ENCODE measurements at places on chromosomes 12 and 14.

DNA sequence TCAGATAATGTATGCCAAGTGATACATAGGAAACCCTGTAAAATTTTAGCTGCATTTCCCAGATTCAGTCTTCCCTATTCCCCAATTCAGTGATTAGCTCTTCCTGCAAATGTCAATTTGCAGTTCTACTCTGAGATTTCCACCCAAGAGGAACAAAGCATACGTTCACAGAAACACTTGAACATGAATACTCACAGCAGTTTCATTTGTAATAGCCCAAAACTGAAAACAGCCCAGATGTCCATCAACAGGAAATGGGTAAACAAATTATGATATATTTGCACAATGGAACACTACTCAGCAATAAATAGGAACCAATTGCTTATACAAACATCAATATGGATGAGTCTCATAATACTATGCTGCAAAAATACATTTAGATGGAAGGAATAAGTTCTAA is 194.2 kb downstream of the GXYLT1 start:
- no peak for DNase-seq

DNA sequence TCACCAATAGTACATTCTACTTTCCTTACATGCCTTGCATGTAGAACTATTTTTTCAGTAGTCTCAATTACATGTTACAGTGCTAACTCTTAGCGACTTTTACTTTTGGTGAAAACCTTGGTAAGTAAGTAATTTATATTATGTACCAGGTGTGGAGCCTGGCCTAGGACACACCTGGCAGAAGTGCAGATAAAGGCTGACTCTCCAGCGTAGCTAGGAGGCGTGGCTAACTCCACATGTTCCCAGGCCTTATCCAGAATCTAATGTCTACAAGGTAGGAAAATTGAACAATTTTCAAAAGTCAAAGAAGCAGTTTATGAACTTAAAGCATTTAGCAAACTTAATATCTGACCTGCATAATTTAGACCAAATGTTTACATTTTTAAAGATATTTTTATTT is 157.4 kb downstream of the DHRS2 start:
- no peak for DNase-seq

GRCh38 chr14:49451938-49452337 is 134.2 kb downstream of the RPS29 start:
- DNase-seq = no peak

GRCh38 chr12:24480766-24481449 is 468.0 kb downstream of the BCAT1 start:
- no peak for DNase-seq

DNA sequence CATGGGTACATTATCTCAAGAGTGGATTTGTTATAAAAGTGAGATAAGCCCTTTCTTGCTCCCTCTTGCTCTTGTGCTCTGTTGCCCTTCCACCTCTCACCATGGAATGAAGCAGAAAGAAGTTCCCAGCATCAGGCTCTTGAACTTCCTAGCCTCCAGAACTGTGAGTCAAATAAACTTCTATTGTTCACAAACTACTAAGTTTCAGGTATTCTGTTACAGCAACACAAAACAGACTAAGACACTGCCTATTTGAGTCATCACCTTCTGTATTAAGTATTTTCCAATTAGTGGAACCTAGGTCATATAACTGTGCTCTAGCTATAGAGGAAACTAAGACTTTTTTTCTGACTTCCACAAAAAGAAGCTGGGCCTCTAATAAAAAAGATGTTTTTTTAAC is 201.2 kb upstream of the FOXG1 start:
- DNase-seq = no peak

DNA sequence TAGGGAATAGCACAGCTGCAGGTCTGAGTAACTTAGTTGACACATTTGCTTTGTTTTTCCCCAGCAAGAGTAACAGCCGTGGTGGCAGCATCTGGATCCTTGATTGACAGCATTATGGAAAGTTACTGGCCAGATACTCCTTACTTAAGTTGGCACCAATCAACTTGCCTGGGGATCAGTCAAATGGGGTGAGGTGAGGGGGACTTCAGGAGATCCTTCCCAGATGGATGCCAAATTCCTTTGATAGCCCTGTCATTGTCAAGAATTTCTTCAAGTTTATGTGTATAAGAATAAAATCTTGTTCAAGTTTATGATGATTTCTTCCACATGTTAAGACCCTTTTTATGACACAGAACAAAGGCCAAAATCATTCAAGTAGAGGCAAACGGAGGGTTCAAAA is 618.4 kb downstream of the SLC6A15 start:
- DNase-seq = no peak

GRCh38 chr12:46659824-46660223 is 166.0 kb downstream of the SLC38A4 start:
- no peak for DNase-seq

- DNase-seq = no peak
Observed at GRCh38 chr14:74257078-74257940, 18.1 kb downstream of the VSX2 start.

DNA sequence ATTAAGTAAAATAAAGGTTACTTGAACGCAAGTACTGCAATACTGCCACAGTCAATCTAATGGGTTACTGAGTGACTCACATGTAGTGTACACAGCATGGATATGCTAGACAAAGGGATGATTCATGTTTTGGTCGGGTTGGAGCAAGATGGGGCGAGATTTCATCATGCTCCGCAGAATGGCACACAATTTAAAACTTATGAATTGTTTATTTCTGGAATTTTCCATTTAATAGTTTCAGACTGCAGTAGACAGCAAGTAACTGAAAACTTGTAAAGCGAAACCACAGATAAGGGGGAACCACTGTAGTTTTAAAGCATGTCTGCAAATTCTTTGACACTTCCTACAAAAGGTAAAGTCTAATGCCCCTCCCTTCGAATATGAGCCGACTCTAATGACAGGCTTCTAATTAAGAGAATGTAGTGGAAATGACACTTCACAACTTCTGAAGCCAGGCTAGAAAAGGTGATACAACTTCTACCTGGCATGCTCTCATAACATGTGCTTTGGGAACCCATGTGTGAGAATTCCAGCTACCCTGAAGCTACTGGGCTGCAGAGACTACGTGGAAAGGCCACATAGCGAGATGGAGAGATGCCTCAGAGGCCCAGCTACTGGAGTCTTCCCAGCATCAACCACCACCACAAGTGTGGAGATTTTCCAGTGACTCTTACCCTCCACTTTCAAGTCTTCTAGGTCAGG is 13.9 kb upstream of the TCP11L2 start:
- DNase-seq = peak; percentile 35

- DNase-seq = peak; percentile 35
Observed at GRCh38 chr14:30005114-30005808, 77.6 kb upstream of the PRKD1 start.

DNA sequence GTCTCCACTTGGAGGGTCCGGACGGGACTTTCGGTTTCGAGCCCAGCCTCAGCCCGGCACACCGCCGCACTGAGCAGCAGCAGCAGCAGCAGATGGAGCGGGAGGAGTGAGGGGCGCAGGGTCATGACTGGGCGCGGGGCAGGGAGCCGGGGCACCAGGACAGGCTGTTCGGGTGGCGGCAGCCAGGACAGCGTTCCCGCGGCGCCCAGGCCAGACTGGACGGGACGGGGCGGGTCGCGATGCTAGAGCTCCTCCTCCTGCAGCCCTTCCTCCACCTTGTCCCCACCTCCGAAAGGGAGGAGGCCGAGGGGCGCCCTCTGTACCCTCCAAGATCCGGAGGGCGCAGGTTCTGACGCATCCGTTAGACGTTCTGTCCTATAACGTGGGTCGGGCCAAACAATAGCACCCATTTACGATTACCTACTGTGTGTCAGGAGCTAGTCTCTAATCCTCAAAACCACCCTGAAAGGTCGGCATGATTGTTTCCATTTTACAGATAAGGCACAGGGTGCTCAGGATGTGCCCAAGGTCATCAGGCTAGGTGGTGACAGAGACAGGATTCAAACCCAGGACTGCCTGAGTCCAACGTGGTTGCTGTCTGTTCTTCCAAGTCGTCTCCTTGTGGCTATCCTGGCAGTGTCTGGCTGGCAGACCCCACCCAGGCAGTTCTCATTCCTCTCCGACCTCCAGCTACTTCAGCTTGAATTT is at the start of gene FKBP11:
Gene FKBP11, minus strand, starts transcription at position 189 of the 708 bp plus-strand sequence. Its CDS starts 64 bp downstream, at position 125.
- DNase-seq = no peak

GRCh38 chr14:29738950-29739349 is 188.7 kb downstream of the PRKD1 start:
- no peak for DNase-seq

DNA sequence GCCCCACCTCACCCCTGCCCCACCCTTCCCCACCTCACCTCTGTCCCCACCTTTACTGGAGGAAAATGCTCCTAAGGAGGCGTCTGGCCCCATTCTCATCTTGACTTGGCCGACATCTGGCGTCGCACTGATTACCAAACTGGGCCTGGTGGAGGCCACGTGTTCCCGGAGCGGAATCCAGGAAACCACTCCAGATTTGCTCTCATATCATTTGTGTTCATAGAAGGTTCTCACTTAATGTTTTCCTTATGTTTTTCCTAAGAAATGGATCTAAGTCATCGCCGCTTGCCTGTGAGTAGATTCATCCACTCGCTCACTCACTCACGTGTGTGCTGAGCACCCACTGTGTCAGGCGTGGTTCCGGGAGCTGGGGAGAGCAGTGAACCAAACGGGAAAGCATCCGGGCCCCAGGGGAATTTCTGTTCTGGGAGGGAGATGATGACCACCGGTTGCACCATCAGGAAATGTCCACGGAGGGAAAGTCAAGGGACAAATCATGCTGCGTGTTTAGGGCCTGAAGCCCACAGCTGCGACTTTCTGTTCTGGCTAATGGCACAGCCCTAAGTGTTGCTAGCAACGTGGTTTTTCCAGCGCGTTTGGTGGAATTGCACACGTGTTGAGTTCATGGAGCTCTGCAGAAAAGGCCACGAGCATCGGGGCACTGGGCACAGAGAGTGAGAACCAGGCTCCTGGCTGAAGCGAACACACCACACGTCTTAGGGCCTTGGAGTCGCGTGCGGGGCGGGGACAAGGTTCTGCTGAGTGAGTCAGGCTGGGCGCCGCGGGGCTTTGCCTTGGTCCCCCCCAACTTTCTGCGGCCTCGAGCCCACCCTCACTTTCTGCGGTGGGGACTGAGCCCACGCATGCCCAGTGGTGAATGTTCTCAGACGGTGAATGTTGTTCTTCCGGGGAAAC is 57.7 kb downstream of the ADGRD1 start:
- no peak for DNase-seq

GRCh38 chr12:104834607-104835006 is 123.5 kb downstream of the SLC41A2 start:
- no peak for DNase-seq

DNA sequence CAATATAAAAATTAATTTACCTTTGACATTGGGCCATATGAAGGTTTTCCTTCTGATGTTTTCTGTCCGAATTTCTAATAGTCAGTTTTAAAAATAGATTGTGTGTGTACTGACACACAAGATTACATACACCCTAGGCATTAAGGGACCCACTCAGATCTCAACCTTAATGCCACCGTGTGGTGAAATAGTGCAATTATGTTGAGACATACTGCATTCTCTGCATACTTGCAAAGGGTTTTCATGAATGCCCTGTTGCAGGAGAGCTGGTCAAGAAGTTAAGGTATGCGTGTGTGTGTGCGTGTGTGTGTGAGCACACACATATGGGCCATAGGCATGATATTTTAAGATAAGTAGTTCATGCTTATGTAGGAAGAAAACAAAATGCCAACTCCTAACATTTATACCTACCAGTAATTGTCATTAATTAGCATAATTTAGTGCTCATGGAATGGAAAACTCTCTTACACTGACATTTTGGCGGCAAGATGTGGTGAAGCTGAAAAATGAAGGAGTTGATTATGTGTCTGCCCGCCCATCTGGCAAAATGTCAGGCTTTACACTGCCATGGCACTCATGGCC is 58.8 kb downstream of the PIK3C2G start:
- DNase-seq = no peak

- DNase-seq = no peak
Observed at GRCh38 chr12:71935594-71935993, 3.1 kb upstream of the TPH2 start.

- DNase-seq = no peak
Observed at GRCh38 chr12:34603382-34604035, 581.2 kb downstream of the ALG10 start.

DNA sequence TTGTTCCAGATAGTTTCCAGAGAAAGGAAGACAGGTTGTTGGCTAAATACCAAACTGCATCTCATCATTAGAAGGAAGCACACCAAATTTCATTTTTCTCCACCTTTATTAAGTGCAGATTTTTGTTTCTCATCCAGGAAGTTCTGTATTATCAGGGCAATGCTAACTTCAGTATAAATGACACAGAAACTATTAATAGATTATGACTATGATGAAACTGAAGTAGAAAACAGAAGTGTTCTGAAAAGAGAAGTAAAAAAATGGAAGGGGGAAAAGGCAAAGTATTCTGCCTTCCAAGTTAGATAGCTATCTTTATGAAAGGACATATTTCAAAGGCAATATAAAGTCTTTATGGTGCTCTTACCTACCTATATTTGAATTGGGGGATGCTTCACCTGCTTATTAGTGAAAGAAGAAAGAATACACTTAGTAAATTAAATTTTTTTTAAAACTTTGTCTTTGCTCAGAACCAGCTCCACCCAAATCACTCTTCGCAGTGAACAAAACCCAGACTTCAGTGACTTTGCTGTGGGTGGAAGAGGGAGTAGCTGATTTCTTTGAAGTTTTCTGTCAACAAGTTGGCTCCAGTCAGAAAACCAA is 223.9 kb downstream of the PTPRO start:
- DNase-seq = no peak

DNA sequence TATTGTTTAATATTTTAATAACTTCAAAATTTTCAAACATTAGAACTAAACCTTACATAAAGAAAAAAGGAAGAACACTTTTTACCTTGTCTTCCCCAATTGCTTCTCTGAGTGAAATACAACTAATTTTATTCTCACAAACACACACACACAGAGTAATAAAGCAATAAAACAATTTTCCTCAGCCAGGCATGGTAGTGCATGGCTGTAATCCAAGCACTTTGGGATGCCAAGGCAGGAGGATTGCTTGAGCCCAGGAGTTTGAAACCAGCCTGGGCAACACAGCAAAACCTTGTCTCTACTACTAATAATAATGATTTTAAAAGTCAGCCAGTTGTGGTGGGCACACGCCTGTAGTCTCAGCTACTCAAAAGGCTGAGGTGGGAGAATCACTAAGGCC is 13.1 kb downstream of the PPP1R12A start:
- DNase-seq = no peak

- DNase-seq = peak; percentile 34
Observed at GRCh38 chr12:55024575-55024974, 4.8 kb downstream of the NEUROD4 start.

GRCh38 chr12:43571885-43572284 is 19.9 kb upstream of the ADAMTS20 start:
- no peak for DNase-seq

DNA sequence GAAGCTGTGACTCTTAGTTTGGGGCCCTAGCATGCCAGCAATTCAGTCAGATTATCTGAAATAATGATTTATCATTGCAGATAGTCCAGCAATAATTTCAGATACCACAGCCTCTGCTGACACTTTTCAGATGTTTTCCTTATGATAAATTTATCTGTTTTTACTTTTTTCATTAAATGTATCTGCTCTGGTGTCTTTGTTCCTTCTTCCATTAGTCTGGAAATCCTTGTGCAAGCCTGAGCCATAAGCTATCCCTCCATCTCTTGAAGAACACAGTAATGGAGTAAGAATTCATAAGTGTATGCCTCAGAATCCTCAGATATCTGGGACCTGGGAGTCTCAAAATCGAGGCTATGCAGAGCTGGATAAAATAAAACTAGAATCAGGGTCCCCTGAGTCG is 146.4 kb upstream of the KRR1 start:
- no peak for DNase-seq

Data from NCI-H1436 treated with DMSO at 0.1 percent for 48 hours (cell line).